ENCODE measurements at places on chromosomes 1 and 21. TPM values are rescaled to one million over a fixed set of nuclear protein-coding genes. Genes with fewer than 3 reads are reported as not detected.

DNA sequence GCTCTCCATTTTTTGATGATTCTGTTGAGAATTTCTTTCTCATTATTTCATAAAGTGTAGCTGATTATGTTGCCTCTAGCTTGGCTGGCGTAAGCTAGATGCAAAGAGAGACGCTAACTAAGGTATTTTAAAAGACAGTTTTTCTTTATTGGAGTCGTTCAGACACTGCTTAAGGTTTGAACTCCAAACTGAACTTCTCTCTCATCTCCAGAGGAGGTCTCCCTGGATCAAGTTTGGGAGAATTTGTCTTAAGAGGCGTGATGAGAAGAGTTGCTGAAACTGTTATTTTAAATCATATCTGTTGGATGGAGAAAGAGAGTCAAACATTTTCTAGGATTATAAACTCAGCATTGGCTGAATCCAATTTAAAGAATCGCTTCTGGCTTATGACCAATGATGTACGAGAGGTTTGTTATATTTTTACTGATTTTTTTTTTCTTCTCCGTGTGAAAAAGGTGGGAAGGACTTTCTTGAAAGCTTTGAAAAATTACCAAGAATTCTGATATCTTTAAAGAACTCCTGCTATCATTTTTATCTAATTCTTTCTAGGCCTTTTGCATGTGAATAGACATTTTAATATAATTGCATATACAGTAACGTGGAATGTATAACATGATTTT, 34.0 kb downstream of the MAP3K7CL start:
- no peak for DNase-seq

DNA sequence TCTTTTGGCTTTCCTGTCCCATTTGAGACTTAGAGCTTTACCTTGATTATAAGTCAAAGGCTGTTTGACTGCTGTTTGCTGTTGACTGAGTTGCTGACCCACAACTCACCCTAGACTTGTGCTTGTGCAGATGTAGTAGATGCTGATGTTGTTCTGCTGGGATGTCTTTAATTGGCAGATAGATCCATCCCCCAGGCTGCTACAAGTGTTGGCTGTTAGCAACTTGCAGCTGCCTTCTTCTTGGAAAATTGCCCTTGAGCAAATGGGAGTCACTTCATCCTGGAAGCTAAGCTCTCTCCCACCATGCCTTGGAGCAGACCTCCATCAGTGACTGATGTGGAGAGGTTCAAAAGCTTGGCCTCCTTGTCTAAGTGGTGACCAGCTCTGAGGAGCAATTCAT, 139.3 kb upstream of the KIAA0040 start:
- no peak for DNase-seq

DNA sequence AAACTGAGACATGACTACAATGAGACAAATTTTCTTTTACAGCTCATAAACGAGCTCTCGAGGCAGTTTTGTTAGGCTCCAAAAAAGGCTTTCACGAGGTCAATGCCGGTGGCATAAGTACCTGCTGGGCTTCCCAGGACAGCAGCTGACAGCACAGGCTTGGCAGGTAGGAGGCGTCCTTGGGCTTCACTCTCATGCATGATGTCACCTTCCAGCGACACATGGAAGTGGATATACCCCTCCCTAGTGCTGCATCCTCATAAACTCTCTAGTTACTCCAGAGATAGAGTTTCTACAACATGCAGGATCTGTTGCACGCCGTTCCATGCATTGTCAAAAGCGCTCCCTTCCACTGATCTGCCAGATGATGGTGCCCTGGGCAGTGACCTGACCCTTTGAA, 112.5 kb upstream of the PAXBP1 start:
- peak; percentile 29 for DNase-seq

Gene S1PR1
- total RNA-seq: 51.6 TPM

Gene PRRX1
- 8.1 TPM for total RNA-seq
